Esophagus mucosa (tissue), 1 donor: ENCODE measurements at places on chromosomes 6 and 20. TPM values are rescaled to one million over a fixed set of nuclear protein-coding genes. Genes with fewer than 3 reads are reported as not detected.

DNA sequence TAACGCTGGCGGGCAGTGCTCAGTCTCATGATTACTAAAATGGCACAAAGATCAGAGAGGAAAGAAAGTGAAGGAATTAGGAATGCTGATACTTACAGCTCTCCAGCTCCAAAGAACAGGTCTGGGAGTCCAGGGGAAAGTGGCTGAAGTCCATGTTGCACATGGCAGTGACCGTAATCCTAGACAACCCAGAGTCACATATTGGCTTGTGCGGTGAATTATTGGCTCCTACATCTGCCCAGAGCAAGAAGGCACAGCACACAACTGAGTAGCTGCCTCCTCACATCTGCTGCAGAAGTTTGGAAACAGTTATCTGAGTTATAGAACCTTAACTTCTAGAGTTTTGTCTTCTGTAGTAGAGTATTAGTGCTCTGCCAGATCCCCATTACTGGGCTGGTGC, 47.2 kb downstream of the GABRR2 start:
- no peak for ATAC-seq

DNA sequence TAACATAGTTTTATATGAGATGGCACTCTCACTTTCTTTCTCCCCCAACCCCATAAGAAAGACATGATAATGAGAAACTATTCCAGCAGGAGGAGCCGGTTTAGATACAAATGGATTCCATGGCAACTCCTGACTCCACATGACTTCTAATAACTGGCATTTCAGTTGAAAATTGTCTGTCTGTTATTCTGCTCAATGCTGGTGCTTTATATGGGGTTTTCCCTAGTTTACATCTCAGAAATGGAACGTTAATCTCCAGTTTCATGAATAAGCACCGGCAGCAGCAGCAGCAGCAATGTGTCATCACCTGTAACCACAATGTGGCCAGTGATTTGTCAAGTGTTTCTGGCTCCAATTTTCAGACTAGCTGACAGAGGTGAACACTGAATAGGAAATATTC, 8.0 kb upstream of the SIM1 start:
- no peak for ATAC-seq

DNA sequence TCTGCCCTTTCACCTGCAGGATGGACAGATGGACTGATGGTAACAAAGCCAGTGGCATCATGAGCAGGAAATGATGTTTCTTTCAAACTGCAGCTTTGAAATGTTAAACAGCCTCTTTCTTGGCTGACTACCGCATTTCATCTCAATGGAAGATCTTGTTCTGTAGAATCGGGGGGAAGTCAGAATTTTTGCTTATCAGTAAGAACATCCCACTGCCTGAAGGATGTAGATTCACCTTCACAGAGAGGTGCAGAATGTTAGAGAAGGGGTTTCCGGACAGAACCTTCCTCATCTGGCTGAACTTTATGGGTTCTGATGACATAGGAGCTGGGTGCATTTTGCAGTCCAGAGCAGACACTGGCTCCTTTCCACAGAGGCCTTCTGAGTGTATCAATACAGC, 32.7 kb downstream of the GGTLC1 start:
- no peak for ATAC-seq

DNA sequence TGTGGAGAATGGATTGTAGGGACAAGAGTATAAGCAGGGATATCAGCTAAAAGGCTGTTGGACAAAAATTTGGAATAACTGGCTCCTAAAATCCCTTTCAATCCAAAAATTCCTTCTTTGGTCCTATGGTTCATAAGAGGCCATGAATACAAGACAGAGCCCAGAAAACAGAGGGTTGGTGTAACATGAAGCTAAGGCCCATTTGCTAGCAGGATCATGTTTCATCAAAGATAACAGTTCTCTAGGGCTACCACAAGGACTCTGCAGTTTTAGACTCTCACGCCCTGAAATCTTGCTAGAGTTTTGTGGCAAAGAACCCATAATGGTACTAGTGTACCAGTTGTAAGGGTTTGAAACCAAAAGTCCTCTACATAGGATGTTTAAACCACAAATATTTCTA, 327.8 kb upstream of the TBX18 start:
- ATAC-seq = no peak

DNA sequence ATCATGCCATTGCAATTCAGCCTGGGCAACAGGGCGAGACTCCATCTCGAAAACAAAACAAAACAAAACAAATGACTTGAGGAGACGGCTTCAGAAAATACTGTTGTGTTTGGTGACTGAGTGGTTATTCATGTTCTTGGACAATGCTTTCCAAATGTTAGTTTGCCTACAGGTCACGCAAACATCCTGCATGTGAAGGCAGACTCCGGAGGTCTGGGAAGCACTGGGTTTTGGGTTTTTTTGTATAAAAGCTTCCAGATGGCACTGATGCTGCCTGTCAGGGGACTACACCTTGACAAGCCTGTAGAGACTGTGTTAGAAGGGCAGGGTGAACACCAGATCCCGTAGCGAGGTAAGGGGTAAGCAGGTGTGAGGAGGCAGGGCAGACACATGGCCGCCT, 81.7 kb downstream of the THBS2 start:
- no peak for ATAC-seq

- peak; percentile 99 for ATAC-seq
These were observed 135.3 kb upstream of the CENPW start for GRCh38 chr6:126204598-126204997.

DNA sequence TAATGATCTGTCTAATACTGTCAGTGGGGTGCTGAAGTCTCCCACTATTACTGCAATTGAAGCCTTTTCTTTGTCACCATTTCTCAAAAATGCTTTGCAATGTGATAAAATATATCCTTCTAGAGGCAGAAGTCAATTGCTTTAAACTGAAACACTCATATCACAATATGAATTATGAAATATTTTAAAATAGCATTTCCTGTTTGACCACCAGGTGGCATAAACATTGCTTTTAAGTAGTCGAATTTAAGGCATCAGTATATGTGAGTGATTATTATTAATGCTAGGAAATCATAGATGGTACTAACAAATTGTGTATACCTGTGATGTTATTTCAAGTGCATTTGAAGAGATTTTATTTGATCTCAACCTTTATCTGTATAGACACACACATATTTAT, 87.5 kb downstream of the MEI4 start:
- ATAC-seq = no peak

DNA sequence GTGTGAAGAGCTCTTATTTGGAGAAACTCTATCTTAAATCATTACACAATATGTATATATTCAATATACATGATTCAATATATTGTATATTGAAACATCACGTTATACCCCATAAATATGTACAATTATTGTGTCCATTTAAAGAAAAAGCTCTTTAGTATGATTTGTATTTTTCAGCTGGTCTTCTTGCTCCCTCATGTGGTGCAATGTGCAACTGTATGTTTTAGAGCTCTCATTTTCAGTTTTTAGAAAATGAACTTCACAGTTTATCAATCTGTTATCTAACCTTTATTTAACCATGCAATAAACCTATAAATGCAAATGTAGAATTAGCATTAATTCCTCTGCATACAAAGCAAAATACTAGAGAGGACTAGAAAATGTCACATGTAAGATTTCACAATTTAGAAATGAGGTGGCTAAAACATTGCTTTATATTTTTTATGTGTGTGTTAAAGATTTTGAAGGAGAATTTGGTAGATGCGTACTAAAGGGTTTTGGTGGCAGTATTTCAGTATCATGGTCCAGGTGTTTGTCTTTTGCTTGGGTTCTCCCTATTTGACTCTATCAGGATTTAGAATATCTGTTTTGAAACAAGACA, 167.1 kb downstream of the PHF3 start:
- ATAC-seq = no peak

GRCh38 chr20:2150660-2151059, 49.0 kb downstream of the STK35 start:
- peak; percentile 39 for ATAC-seq

DNA sequence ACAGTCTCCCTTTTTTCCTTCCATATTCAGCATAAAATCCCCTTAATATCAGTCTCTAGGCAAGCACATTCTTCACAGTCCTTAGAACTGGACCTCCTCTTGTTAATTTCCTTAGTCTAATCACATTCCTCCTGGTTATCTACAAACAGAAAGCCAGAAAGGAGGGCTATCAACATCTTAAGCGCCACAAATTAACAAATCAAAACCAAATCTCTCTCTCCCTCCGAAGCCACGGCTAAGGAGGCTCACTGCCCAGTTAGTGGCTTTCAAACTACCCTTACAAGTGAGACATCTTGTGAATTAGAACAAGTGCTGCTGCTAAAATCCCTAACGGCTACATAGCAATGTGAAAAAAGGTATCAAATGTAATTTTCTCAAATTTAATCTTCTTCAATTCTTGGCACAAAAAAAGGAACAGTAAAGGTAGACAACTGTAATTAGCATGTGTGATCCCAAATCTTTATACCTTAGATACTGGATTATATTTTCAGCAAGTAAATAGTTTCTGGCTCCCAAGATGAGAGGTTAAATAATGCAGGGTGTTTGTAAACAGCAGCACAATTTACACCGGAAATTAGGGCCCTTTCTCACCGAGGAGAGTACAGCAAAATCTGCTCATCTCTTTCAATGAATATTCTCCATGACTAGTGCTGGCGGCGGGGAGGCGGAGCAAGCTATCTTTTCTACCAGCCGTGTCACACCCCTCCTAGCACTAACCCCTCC, 1.4 kb upstream of the TRIM39 start:
- ATAC-seq = peak; percentile 67

- ATAC-seq = no peak
These were observed 68.1 kb downstream of the ITCH start for GRCh38 chr20:34431168-34431567.

- no peak for ATAC-seq
These were observed 24.2 kb downstream of the MYBL2 start for GRCh38 chr20:43690943-43691598.

- peak; percentile 81 for ATAC-seq
These were observed 44.6 kb downstream of the ARHGAP40 start for GRCh38 chr20:38645980-38646858.

DNA sequence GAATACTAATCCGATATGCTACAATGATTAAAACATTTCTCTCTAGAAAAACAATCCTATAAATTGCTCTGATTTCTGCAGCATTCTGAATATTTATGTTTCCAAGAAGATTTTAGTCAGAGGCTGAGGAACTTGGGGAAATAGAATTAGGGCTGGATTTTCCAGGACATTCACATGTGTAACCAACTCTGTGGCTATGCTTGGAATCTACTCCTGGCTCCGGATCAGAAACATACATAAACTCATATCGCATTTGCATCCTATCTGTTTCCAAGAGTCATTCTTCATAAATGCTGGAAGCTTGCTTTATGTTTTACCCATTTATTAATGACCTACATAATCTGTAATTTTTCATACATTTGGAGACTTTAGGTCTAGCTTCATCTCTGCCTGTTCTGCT, 459.9 kb upstream of the MARCKS start:
- no peak for ATAC-seq

- ATAC-seq = no peak
These were observed 23.7 kb downstream of the TGM2 start for GRCh38 chr20:38141204-38141888.

DNA sequence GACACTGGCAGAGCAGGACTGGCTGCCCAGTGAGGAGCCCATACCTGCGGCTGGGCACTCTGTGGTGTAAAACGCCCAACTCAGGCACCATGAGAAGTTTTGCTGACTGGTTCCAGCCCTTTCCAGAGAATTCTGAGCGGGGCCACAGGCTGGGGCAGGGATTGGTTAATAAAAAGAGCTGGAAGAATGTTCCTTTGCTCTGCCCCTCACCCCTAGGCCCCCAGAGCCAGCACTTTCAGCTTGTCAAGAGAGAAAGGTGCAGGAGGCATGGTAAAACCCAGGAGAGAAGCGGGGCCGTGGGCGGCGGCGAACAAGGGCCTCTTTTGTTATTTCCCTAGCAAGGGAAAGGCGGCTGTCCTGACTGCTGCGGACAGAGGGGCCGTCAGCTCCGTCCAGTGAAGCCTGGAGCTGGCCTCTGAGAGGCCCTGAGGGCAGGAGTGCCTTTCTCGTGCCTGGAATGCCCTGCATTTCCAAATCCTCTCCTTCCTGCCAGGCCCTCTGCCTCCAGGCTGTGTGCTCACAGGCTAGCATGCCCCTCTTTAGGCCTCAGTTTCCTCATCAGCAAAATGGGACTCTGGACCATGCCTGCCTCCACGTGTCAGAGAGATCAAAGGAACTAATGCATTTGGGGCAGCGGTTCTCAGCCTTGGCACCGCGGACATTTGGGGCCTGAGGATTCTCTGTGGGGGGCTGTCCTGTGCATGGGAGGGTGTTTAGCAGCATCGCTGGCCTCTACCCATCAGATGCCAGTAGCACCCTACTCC, 12.9 kb downstream of the SLC13A3 start:
- ATAC-seq = no peak

GRCh38 chr20:53322651-53323050, 271.0 kb downstream of the ZNF217 start:
- ATAC-seq = no peak

DNA sequence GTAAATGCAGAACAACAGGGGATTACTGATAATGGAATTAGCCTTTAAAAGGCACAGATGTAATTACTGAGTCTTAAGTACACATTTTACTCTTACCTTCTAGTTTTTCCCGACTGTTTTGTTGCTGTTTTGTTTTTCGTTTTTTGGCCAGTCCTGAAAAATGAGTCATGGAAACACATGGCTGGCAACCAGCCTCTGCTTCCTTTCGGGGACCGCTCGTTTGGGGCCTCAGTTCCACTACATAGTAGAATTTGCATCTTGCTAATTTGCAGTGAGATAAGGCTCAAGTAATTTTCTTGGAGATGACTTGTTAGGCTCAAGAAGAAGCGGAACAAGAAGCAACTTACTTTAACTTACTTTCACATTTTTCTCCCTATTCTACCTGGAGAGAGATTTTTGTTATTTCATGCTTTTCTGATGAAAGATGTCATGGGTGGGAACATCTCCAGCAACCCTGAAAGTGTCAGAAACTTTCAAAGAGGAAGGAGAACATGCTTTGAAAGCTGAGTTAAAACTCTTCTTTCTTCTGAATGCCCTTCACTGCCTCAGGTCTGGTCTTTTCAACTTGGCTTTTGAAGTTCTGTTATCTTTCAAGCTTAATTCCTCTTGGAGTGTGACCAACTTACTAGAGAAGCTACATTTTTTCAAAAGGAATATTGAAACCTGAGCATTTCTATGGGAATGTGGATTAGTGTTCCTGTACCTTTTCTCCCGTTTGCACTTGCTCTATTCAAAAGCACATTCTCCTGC, 71.5 kb upstream of the HDAC2 start:
- ATAC-seq = no peak

DNA sequence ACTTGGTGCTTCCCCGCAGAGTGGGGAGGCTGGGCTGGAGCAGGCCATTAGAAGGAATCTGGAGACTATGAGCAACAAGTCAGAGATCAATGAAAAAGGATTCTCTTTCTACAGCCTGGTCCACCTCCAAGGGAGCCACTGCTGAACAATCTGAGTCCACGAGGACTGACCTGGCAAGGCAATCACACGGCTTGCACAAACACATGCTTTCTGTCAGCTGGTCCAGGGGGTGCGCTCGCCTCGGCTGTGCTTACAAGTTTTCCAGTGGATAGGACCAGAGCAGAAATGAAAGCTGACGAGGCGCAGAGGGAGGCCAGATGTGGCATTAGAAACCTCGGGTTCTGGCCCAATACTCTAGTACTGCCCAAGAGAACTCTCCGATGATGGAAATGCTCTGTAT, 18.1 kb downstream of the KCNK5 start:
- no peak for ATAC-seq

Gene CCN6
- not detected for total RNA-seq

Gene ABHD16B
- total RNA-seq = not detected

Gene DPPA5
- total RNA-seq = not detected

Gene CST7
- total RNA-seq = 0.32 TPM

Gene ENPP4
- 0.80 TPM for total RNA-seq

Gene REM1
- total RNA-seq = 0.20 TPM

Gene POU5F1
- total RNA-seq = 0.40 TPM

Gene MAP3K4
- 43.4 TPM for total RNA-seq

Gene FAXC
- 1.6 TPM for total RNA-seq

Gene ERVFRD-1
- total RNA-seq = not detected

Gene LBP
- 0.12 TPM for total RNA-seq

Gene ULBP3
- total RNA-seq = 3.8 TPM

Gene CLVS2
- not detected for total RNA-seq

Gene TGM3
- 1,379 TPM for total RNA-seq
